Endothelial cell (in vitro differentiated cells): ENCODE measurements at places on chromosomes 6 and 20. TPM values are rescaled to one million over a fixed set of nuclear protein-coding genes. Genes with fewer than 3 reads are reported as not detected.

GRCh38 chr6:62615366-62616015, 329.5 kb upstream of the KHDRBS2 start:
- peaks cover 2% of the 10 kb centered on the region for H3K27me3 ChIP-seq
- H3K4me1 ChIP-seq: no peaks in the 10 kb centered on the region
- no peak overlapping the region for H3K4me3 ChIP-seq
- no peak for DNase-seq

- H3K4me1 ChIP-seq: peaks cover 17% of the 10 kb centered on the region
- no peak overlapping the region for H3K4me3 ChIP-seq
- no peak for DNase-seq
- H3K36me3 ChIP-seq: no peaks in the 10 kb centered on the region
Measured at GRCh38 chr6:11613858-11614257, 76.3 kb downstream of the TMEM170B start.

GRCh38 chr6:169981969-169982368, 230.5 kb downstream of the ERMARD start:
- no peak overlapping the region for H3K27ac ChIP-seq
- H3K4me1 ChIP-seq: no peaks in the 10 kb centered on the region
- H3K27me3 ChIP-seq: peaks cover 2% of the 10 kb centered on the region
- no peak for DNase-seq
- H3K36me3 ChIP-seq: no peaks in the 10 kb centered on the region

GRCh38 chr20:13700761-13701160, 62.0 kb upstream of the TASP1 start:
- DNase-seq: no peak
- H3K27me3 ChIP-seq: no peaks in the 10 kb centered on the region
- H3K36me3 ChIP-seq: no peaks in the 10 kb centered on the region
- no peak overlapping the region for H3K4me3 ChIP-seq
- no peaks in the 10 kb centered on the region for H3K4me1 ChIP-seq

Gene BIRC7
- not detected for total RNA-seq

Gene SYTL3
- total RNA-seq: 0.77 TPM

Gene SEMG1
- total RNA-seq: not detected

Gene PPIL6
- total RNA-seq: 0.95 TPM
